NCI-H446 (cell line): ENCODE measurements at places on chromosomes 12 and 14.
A peak's percentile ranks its signal among the peaks of the same experiment; 100 is the strongest.

GRCh38 chr12:125132698-125133400 lies 67.6 kb downstream of the AACS start:
- no peak for DNase-seq

DNA sequence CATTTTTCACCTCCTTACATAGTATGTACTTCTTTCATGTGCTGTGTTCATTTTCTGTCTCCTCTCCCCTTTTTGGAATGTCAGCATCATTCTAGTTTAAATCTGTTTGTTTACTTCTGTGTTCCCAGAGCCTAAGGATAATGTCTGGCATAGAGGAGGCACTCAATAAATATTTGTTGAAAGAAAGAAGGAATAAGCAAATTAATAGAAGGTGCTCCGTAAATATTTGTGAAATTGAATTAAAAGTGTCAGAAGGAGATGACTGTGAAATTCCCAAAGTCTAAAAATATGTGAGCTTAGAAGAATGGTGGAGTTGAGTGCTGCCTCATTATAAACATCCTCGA lies 3.3 kb upstream of the CDKN1B start:
- no peak for DNase-seq

DNA sequence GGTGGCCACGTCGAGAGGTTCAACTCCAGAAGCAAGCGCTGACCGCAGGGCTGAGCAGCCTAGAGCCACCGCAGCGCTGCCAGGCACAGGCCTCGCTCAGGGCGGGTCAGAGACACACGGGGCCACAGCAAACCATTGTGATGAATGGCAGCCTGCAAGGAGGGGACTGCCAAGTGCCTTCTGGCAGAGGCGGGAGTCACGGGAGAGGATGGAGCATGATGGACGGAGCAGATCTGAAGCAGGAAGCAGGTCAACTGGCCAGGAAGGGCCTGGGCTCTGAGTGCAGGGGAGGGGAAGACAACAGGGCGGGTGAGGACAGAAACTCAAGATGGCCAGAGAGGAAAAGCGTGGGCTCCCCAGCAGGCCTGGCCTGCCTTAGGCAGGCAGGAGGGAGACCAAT lies 49.8 kb downstream of the CDC42BPB start:
- DNase-seq: no peak

- no peak for DNase-seq
Observed at GRCh38 chr12:86473231-86473630, 217.0 kb upstream of the MGAT4C start.

DNA sequence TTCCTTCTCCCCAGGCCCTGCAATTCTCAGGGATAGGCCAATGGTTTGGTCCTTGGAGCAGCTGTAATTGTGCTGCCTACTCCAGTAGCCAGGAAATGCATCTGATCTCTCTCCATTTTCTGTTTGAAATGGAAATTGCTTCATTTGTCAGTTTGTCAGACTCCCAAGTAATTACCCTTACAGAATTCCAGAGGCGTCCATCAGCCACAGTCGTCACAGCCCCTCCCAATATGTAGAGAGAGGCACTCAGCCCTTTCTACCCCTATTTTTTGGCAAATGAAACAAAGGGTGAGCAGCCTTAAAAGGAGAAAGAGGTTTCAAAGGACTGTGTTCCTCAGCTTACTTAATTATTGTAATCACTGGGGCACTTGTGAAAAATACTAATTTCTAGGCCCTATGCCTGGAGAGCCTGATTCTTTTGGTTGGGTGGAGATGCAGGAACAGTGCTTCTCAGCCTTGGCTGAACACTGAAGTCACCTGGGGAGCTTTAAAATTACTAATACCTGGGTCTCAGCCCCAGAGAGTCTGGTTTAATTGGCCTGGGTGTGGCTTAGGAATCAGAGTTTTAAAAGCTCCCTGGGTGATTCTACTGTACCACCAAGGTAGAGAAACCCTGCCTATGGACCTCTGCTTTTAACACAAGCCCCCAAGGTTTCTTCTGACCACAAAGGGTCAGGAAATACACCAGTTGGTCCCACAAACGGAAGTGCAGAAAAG lies 190.0 kb downstream of the EMP1 start:
- DNase-seq: no peak

DNA sequence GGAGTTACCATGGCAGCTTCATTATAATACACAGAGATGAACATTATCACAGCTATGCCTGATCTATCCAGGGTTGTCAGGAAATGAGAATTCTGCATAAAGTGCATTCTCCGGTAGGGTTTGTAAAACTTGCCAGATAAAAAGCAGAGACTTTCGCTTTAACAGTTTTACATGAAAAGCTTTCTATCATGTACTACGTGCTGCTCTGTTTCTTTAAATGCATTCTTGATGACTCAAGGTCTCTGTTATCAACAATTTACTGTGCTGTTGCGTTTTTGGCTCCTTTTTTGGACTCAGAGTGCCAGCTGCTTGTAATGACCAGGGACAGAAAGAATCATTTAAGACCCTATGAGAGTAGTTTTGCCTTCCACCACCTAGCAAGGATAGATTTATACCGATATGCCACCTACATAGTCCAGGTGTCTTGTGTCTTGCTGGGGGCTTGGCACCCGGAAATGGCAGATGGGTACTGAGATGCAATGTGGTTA lies 371.2 kb downstream of the BTG1 start:
- DNase-seq: no peak

DNA sequence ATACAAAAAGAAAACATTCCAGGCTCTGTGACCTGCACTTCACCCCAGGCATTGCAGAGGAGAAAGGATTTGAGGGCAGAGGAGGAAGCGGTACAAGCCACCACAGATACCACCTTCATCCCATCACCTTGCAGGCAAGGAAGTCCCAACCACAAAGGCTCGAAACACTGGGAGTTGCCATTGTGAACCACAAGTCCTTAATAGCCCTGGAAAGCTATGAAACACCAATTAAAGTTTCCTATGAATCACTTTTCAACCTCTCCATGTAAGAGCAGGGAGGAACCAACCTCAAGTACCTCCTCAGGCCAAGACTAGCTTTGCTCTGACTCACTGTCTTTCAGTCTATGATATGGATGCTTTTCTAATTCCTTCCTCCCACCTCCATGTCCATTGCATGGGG lies 27.0 kb downstream of the MAP3K9 start:
- no peak for DNase-seq

GRCh38 chr12:114411071-114411837 lies 5.3 kb upstream of the TBX5 start:
- no peak for DNase-seq

DNA sequence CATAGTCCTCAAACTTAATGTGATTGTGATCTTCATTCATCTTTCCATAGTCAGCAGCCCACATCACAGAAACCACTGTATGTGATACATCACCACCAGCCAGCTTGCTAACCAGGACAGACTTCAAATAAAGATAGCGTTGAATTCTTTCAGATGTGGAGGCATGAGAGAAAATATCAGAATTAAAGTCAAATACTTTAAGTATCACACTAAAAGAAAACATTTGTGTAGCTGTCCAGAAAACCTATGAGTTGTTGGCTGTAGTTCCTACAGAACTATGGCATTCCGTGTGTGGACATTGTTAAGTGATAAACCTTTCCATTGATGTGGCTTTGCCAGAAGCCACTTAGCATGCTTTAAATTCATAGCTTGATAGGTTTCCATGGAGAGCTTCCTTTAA lies 105.1 kb downstream of the LLPH start:
- DNase-seq: no peak

DNA sequence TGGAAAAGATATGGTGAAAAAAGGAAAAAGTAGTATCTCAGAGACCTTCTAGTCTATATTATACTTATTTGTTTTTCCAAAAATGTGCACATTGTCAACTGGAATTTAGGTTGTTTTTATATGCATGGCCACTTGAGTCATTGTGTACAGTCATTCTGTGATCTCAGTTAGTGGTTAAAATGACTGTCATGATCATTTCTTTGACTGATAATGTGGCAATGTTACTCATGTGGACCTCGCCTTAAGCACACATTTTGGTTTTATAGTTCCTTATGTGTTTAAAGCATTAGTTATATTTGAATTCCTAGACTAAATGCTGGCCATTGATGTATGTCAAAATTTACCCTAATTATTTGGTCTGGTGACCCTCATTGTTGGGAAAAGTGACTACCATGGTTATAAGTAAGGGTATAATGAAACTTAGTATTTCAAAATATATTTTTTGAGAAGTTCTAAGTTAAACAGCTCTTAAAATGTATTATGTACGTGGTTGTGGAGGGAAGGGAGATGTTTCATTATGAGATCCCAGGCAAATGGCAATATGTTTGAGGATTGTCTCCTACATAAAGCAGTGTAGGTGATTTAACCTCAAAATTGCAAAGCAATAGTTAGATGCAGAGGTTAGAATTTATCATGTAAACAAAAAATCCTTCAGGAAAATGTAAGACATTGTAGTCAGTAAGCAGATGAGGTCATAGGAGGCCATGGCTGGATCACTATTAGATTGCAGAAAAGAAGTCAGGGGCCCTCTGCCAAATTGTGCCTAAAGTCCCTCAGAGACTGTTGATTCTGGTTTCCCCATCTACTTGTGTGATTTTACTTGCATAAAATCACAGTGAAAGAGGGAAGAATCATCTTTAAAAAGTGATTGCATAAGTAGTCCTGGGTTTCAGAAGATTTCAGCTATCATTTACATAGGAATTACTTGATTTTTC lies 17.5 kb downstream of the PNMA1 start:
- DNase-seq: no peak

DNA sequence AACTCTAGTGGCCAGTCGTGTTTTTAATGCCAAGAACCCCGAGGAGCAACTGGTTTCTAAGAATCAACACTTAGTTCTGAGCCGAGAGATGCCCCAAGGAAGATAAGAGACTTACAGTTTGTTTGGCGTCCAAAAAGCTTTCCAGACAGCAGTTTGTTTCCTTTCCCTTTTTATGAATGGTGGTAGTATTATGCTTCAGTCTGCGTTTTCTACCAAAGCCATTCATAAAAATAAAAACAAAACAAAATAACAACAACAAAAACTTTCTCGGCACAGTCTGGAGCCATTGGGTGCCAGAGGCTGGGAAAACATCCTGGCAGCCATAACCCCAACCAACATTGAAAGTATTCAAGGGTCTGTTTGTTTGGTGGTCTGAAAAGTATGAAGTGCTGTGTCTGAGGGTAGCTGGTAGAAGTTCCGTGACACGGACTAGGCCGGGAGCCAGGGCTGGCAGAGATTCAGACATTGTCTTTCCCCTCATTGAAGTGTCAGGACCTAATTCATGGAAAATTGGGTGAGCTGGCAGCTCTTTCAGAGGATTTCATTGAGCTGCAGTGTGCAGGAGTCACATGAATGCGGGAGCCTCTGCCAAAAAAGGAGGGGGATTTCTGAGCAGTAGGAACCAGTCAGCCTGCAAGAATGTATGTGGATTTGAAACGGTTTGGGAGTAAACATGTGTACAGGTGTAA lies 124.2 kb downstream of the HMGA2 start:
- peak; percentile 43 for DNase-seq
